ENCODE measurements at places on chromosomes 2 and 18.

- DNase-seq: no peak
Measured at GRCh38 chr2:218341381-218341780, 15.3 kb upstream of the CATIP start.

GRCh38 chr2:70192516-70192915 lies 1.7 kb upstream of the C2orf42 start:
- no peak for DNase-seq

DNA sequence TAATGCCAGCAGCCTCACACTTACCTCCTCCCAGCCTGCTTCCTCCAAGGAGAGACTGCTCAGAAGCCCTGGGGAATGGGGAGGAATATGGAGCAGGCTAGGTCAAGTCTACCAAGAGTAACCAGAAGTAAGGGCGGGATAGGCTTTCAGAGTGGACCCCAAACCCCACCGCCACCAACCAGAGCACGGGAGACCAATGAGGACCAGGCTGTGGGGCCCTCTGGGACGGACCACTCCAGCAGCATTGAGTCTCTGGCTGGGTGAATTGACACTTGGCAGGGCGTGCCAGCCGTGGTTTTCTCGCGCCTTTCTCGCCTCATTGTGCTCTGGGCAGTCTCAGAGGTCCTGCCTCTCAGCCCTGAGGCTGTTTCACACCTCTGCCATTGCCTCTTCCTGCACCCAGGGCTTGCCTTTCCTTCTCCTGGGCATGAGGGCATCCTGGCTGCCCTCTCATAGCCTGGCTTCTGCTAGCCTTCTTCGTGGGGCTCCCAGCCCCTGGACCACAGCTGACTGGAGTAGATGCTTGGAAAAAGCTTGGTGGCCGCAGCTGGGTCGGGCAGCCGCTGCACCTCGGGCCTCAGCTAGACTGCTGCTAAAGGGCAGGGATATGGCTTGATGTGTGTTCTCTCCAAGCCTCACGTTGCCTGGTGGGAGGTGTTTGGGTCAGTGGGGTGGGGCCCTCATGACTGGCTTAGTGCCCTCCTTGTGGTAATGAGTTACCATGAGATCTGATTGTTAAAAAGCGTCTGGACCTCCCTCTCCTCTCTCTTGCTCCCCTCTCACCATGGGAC lies 40.5 kb upstream of the HS6ST1 start:
- DNase-seq: no peak

GRCh38 chr2:43224131-43224570 lies 2.3 kb downstream of the ZFP36L2 start:
- DNase-seq: peak; percentile 88

DNA sequence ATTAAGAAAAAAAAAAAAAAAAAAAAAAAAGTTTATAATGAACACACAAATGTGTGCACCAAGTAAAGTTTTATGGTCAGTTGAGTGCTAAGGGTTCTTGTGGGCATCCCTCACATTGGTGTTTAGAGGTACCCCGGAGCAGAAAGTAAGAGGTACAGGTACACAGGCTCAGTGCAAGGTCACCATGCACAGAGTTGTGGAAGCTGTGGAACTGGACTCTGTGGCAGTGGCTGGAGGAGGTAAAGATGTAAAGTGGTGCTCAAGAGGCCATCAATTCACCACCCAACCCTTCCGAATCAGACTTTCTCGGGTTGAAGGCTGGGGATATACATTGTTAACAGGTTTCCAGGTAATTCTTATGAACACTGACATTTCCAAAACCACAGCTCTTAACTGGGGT lies 299.1 kb upstream of the STON1 start:
- DNase-seq: no peak

DNA sequence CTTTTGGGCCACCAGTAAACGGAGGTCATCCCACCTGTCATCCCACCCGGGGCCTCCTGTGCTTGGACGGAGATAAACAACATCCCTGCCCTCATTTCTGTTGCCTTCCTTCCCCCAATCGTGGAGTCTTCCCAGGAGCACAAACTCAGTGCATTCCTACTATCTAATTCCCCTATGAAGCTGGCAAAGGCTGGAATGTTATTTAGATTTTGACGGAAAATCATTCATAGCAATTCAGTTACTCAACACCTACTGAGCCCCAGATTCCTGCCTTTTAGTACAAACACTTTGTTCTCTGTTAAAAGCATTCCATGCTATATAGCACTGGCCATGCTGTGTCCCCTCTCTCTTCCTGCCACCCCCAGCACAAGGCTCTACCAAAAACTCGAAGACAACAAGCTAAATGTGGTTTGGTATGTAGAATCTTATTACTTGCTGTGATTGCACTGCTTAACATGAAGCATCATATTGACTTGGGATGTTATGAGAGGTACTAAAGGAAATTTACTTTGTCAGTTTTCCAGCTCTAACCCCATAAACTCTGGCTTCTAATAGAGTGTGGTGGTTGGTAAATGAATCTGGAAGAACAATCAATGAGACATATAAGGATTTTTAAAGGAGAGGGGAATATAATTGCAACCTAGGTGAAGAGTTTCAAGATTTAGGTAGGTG lies 32.3 kb upstream of the IMPA2 start:
- no peak for DNase-seq

- no peak for DNase-seq
Measured at GRCh38 chr2:189143925-189144324, 35.6 kb downstream of the COL5A2 start.

- DNase-seq: no peak
Measured at GRCh38 chr2:181004647-181005325, 24.4 kb downstream of the UBE2E3 start.

DNA sequence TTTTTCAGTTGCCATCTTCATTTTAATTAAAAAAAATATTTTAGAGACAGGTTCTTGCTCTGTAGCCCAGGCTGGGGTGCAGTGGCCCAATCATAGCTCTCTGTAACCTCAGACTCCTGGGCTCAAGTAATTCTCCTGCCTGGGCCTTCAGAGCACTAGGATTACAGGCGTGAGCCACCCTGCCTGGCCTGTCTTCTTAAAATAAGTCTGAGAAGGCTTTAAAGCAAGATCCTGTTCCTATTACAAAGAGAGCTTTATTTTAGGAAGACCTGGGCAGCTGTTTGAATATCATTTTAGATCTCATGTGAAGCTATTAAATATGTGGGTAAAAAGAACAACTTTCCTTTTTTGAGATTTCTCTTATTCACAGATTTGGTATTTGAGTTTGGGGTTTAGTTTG lies 1.5 kb downstream of the FAM228A start:
- no peak for DNase-seq

- no peak for DNase-seq
Measured at GRCh38 chr2:238498188-238498587, 71.5 kb downstream of the ASB1 start.

- DNase-seq: no peak
Measured at GRCh38 chr2:158600155-158600802, 143.5 kb downstream of the PKP4 start.

GRCh38 chr18:45978084-45978483 lies 11.0 kb upstream of the EPG5 start:
- DNase-seq: no peak

- DNase-seq: peak; percentile 58
Measured at GRCh38 chr18:47975701-47976100, 45.2 kb upstream of the SMAD2 start.
